ENCODE measurements at places on chromosomes 3 and 15.

DNA sequence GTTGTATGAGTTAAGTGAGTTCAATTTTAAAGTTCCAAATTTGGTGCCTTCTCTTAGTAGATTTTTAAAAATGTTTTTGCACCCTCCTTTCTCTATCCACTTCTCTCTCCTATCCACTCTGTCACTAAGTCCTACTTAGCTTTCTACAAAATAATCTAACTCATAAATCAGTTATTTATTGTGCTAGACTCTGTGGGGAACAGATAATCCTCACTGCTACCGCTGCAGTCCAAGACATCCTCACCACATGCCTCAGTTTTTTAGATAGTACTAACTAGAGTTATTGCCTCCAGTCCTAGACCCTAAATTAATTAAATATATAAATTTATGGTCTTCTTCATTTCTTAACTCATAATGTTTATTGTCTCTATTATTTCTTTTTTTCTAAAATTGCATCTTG is 576.3 kb downstream of the GRM7 start:
- no peak for DNase-seq

DNA sequence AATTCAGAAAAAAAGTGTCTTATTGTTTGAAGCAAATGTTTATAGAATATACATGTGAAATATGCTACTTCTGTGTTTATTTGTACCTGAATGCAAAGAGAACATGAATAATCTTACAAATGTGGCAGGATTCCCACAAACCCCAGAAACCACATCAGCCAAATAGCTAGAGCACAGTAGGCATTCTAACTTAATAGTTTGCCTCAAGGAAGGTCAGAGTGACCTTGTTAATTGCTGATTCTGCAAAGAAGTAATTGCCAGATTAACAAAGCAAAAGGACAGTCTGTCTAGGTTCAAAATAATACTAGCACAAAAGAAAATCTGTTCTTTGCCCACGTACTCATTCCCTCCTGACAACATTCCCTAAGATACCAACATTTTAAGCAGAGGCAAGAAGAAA is 604.0 kb downstream of the PYDC2 start:
- no peak for DNase-seq

GRCh38 chr15:34292621-34293020 is 45.0 kb downstream of the SLC12A6 start:
- no peak for DNase-seq

DNA sequence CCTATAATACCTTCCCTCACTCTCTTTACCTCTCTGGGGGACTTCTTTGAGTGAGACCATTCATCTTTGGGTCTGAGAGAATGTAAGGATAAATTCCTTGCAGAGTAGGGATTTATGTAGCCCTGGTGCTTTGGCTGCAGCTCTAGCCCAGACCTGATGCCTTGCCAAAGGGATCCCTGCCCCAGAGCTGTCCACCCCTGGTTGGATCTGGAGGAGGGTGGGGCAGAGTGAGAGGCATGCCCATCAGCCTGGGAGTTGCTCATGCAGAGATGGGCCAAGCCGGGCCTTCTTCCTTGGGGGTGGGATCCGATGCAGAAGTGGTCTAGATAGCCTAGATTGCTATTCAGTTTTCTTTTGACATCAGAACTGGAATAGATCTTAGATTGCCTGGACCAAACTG is 31.5 kb downstream of the RTP1 start:
- no peak for DNase-seq

GRCh38 chr3:68448510-68449383 is 483.6 kb downstream of the TAFA4 start:
- DNase-seq = no peak

DNA sequence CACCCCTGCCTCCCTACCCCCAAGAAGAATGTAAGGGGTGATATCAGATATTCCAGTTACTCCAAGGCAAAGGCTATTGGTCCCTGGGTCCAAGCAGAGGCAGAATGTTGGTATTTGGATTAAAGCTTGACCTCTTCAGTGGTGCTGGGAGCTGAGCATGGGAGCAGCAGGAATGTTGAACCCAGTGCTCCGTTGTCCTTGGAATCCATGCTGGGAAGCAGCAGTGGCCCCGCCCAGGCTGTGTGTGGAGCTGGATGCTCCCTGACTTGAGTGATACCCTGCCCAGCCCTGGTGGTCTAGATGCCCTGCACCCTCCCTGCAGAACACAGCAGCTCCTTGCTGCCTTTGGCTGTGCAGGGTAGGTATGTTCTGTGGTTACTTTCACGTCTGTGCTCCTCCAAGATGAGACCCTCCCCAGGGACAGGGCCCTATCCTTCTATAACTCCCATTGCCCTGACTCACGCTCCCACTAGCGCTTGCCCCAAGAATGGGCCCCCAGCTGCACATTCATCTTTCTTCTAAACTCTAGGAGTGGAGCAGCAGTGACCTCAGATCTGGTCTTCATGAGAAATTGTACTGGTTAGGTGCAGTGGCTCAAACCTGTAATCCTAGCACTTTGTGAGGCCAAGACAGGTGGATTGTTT is 35.1 kb downstream of the UMPS start:
- no peak for DNase-seq

- peak; percentile 93 for DNase-seq
Observed at GRCh38 chr15:84914909-84915605, 30.6 kb downstream of the SLC28A1 start.

- no peak for DNase-seq
Observed at GRCh38 chr3:50423543-50423942, 64.2 kb upstream of the TMEM115 start.

DNA sequence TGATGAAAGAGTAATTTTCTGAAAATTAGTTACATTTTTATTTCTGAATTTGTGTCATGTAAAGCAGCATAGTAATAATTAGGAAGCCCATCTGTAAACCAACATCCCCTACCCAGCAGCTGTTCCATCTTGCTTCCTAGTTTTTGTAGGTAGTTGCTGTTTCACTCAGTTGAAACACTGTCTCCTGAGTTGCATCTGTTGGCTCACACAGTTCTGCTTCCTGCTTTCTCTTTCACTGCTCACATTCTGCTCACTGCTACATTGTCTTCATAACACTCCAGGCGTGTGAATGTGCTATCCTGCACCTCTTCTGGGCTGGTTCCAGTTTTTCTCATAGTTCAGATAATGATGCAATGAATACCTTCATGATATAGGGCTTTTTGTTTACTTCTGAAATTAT is 123.4 kb downstream of the EPHB1 start:
- no peak for DNase-seq

GRCh38 chr3:52072020-52072419 is 15.6 kb upstream of the DUSP7 start:
- no peak for DNase-seq

- no peak for DNase-seq
Observed at GRCh38 chr15:78629031-78629715, 8.4 kb upstream of the CHRNA3 start.

DNA sequence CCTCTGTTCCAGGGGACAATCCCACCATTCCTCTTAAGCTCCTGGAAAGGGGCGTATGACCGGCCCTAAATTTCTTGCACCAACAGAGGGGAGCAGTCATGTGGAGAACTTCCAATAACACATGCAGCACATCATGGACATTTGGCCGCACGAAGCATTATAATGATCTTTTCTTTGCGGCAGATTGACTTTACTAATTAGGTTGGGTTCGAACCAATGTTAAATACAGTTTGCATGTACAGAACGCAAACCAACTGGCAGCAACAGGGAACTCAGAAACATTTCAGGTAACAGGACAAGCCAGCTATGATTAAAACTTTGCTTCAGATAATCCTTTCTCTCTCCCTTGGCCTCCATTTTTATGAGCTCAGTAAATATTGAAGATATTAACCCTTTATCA is 100.8 kb upstream of the ADPGK start:
- DNase-seq = no peak

- DNase-seq = peak; percentile 91
Observed at GRCh38 chr15:57440799-57441198, 64.5 kb downstream of the CGNL1 start.

DNA sequence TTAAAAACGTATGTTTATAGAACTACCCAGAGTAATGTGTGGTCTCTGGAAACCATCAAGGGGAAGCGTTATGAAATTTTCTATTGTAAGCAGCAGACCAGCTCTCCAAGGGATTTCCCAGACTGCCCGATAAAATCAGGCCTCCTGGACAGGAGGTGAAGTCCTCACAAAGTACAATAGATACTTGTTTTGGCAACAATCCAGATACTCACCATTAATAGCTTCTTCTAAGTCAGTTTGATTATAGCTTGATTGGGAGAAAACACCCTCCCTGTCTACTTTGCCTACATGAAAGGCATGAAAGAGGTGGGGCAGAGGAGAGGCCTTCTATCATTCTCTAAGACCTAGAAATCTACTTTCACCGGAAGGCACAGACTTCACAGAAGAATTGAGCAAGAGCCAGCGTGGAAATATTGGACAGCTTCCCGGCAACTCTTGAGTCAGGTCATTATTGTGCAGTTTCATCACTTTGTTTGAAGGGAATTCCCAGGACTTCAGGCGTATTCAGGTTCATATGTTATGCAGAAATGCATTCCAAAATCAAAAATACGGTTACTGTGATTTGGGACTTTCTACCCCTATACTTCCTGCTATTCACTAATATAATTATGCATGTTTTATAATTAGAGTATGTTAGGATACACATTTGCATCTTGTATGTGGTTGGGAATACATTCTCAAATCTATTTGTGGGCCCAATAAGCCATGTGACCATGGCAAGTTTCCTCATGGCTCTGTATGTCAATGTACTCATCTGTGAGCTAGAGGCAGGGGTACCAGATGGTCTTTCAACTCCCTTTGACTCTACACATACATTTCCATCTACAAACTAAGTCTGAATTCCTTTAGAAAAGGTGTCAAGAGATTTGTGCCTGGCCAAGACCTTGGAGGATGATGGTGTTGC is 103.5 kb downstream of the CD47 start:
- DNase-seq = peak; percentile 88

DNA sequence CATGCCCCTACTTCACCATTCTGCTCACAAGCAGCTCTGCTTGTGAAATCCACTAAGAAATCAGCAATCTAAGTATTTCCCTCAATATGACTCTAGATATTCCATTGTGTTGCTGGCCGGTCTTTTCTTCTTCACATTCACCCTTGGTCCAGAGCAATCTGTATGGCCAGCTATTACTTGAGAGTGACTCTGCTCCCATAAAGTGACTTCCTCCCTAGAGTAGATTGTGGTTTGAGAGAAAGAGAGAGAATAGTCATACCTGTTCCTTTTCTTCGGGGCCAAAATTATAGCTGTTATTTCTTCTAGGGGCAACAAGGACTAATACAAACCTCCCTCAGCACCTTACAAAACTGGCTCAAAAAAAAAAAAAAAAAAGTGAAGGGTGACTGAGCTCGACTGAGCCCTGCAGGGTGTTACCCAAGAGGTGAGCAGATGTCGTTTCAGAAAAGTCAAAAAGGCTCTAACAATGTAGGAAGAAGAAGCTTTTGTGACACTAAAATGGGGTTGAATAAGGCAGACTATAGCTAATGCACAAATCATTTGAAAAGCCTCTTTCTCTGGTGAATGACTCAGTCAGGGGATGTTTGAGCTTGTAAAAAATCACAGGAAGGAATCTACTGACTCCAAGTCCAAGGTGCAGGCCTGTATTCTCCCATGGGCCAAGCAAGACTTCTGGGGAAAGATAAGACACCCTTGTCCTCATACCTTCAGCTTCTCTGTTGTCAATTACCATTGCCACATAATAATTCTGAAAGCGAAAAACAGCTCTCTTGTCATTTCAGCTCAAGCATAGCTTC is 161.0 kb upstream of the SLC24A5 start:
- no peak for DNase-seq

- no peak for DNase-seq
Observed at GRCh38 chr15:41734079-41734478, 40.2 kb upstream of the MAPKBP1 start.

- DNase-seq = no peak
Observed at GRCh38 chr3:194189243-194189791, 53.4 kb downstream of the HES1 start.

GRCh38 chr3:112860898-112861297 is 14.2 kb upstream of the CD200R1L start:
- DNase-seq = no peak

- DNase-seq = no peak
Observed at GRCh38 chr3:58507356-58508078, 15.6 kb downstream of the KCTD6 start.

All from H4 (cell line).